ENCODE measurements at places on chromosomes 5 and 9.

DNA sequence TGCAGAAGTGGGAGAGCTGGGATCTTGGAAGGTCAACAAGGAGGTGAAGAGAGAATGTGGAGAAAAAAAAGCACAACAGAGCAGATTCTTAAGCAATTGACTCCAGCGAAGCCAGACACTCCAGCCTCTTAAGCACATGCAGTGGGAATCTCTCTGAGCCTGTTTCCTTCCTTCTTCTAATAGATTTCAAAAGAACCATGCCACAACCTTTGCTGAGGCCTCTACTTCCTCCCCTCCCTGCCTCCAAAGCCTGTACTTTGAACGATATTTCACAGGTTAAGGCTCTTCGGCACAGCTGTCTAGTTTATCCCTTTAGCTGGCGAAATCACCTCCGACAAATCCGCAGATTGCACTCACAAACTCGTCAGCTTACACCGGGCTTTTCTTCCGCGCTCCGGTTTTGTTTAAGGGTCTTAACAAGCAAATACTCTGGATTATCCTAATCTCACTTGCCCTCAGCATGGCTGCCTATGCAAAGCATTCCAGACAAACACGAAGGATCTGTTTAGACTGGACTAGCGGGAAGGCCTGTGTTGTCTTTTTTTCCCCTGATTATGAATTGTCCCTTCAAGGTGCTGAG is 211.6 kb upstream of the PANK3 start:
- DNase-seq, result no peak

- no peak for DNase-seq
Measured at GRCh38 chr5:2658447-2658846, 93.0 kb downstream of the IRX2 start.

DNA sequence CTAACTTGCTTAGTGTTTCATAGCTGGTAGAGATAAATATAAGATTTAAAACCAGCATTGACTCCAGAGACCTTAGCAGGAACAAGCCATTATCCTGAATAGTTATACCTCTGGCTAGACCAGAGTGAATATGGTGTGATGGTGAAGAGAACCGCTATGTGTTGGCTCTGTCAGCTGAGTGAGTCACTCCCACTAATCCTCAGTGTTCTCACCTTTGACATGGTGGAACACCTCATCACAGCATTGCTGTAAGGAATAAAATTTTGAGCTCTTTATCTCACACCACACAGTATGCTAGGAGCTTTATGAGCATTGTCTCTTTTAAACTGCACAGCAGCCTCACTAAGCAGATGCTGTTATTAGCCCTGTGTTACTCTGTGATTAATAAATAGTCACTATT is 90.7 kb upstream of the DHFR start:
- DNase-seq, result no peak

- no peak for DNase-seq
Measured at GRCh38 chr5:58330781-58331180, 129.1 kb downstream of the PLK2 start.

GRCh38 chr5:4372481-4372880 is 767.6 kb upstream of the ADAMTS16 start:
- no peak for DNase-seq

DNA sequence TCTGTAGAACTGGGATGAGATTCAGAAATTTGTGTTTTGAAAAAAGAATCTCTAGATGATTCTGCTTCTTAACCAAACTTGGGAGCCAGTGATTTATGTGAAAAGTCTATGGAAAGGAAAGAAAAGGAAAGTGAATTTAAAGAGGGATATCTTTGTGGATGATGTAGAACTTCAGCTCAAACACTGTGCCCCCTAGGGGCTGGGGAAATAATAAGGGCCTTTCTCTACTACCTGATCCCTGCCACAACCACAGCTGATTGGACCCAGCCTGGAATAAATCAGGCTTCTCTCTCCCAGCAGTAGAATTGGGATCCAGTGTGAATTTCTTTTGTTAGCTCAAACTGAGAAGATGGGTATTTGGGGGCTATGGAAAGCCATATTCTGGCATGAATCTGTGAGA is 155.0 kb downstream of the PRELID2 start:
- no peak for DNase-seq

DNA sequence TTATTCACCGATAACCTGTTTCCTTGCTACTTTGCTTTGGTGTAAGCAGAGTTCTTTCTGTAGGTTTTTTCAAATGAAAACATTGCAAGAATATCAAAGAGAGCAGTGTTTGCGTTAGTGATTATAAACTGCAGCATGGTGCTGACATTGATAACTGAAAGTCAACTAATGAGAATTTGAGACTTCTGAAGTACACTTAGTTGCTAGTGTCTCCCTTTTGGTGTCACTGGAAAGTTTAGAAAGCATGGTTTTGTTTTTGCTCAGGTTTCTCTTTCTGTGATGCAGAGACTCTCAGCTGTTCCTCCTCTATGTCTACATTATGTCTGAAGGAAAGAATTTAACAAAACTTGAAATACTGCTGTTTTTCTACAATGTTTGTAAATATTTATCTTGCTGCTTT is 80.2 kb upstream of the ZNF169 start:
- no peak for DNase-seq

- no peak for DNase-seq
Measured at GRCh38 chr9:93183663-93184431, at the start of gene WNK2. WNK2 (plus strand) TSS chr9:93184139; CDS start chr9:93184930, 791 bp downstream.

DNA sequence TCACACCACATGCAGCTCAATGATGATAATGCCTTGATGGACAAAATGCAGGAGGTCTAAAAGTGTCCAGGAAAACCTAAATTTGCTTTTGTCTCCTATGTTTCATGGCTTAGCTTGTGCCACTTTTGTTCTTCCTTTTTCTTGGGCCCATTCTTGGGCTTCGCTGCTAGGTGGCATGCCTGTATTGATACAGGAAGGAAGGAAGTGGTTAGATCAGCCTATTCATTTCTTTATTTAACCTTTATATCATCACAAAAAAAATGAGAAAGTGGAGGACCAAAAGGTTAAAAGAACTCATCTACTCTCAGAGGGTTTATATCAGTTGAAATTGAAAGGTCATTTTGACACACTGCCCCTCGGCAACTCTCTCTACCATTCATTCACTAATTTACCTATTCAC is 260.2 kb downstream of the ARHGAP26 start:
- no peak for DNase-seq
